ENCODE measurements at places on chromosomes 3 and 15.

DNA sequence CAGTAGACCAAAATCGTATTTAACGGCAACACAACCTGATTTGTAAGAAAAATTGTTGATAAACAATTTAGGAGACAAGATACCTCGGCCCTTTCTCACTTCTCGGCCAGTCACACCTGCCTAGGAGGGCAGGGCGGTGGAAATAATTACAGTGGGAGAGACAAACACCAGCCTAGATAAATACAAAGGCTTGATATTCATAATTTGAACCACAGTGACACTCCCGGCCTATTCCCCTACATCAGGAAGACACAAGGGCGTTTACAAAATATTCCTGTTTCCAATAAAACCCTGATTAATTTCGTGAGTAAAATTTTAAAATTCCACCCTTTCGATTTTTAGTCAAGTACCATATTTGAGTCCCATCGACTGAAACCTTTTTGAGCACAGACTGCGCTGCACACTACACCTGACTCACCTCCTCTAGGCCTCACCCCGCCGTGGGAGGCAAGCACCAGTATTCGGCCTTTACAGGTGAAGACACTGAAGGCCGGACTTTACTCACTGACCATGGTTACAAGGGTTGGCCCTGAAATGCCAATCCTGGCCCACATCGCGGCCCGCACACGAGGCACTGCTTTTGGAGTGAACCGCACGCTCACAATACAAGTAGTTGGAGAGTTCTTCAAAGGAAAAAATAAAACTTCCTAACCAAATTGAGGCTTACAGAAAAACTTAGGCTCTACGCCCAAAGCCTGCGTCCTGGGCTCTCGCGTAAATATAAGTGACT is 794 bp downstream of the ARPP19 start:
- no peak for DNase-seq

DNA sequence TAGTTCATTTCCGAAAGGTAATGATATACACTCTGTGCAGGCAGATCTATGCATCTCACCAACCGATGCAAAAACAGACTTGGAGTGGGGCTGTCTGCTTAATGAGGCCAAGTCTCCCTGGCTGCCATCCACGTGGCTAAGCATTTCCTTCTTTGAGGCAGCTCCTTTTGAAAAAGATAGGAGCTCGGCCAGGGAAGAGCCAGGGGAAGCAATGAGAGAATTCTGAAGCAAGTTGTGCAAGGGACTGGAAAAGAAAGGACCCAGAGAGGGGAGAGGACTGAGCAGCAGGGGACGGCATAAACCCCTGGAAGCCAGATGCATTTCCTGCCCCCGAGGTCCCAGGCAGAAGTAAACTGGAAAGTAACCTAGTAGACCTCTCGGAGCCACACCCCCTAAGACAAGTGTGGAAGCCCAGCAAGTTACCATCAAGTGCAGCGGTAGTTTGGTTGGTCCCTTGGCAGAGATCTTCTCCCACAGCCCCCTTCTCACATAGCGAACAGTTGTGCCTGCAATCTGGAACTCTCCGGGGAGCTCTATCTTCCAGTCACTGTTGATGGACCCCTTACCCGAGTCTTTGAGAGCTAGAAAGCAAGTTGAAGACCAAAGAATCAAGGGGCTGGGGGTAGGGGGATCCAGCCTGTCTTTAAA is 288.2 kb downstream of the ADAMTS17 start:
- DNase-seq: no peak

GRCh38 chr3:136730595-136731273 is 21.4 kb downstream of the STAG1 start:
- no peak for DNase-seq

DNA sequence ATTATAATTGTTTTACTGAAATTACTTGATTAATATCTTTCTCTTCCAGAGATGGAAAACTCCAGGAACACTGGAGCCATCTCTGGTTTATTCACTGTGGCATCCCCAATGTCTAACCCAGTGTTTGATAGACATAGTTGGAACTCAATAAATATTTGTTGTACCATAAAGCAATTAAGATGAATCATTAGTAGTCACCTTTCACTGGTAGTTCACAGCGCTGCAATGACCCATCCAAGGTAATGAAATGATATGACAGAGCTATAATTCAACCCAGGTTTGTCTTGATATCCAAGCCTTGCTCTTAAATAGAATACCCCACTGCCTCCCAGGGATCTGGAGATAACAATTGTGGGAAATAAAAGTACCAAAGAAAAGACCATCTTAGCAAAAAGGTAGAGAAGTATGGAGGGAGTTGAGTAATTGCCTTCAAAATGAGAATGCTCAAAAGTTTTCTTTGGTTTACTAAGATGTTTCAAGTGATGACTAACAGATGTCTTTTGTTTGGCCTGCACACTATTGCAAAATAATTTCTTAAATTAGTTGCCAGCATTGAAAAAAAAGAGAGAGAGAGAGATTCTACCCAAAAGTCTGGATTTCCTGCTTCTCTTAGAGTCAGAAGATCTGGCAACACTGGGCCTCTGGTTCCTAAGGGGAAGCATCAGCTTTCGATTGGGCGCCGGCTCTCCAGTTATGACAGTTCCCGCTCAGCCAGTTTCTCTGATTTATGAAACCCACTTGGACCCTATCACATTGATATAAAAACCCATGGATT is 348.5 kb downstream of the ERC2 start:
- no peak for DNase-seq

DNA sequence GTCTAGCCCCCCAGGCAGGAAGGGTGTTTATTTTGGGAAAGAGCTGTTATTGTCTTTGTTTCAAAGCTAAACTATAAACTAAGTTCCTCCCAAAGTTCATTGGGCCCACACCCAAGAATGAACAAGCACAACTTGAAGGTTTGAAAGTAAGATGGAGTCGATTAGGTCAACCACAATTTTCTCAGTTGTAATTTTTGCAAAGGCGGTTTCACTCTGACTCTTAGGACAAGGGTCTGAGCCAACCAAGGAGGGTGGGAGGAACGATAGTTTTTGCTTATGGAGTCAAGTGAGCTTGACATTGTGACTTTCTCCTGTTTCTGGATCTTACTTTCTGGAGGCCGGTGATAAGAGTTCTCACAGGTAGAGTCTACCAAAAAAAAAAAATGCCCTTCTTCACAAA is 5.8 kb upstream of the ZNF770 start:
- no peak for DNase-seq

DNA sequence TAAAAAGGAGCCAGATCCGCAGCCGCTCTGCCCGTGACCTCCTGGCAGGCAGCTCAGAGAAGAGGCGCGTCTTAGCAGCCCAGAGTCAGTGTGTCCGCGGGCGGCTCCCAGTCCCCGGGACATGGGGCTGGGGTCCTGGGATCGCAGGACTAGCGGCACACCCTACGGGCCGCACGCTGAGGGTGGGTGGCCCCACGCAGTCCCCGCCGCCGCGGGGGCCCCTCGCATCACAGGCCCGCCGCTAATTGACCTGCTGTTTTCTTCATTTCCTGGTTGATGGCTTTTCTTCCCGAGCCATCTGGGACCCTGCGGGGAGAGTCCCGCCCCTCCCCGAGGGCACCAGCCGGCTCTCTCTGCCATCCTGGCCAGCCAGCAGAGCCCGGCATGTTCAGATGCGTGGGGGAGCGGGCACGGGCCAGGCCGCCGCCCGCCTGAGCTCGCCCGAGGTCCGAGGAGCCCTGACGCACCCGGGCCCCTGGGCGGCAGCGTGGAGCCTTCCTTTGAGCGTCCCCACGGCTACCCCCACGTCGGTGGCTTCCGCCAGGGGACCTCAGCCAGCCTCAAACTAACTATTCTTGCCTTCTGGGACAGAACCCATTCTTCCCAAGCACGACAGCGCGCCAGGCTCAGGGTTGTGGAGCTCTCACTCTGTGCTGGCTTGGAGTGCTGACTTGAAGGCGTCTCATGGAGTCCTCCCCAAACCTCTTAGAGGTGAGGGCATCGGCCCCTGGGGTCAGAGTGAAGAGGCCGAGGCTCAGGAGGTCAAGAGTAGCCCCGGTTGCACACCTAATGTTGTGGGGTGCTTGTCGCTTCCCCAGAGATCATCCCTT is 34.6 kb upstream of the CACNA2D3 start:
- no peak for DNase-seq

Measured in NCI-H1048 (cell line).